ENCODE measurements at places on chromosomes 6 and 20. TPM values are rescaled to one million over a fixed set of nuclear protein-coding genes. Genes with fewer than 3 reads are reported as not detected.

RUNX2 gene
- total RNA-seq, result 36.7 TPM

TTBK1 gene
- not detected for total RNA-seq

HLA-DOB gene
- total RNA-seq, result 3.9 TPM

WFDC2 gene
- total RNA-seq, result 0.73 TPM

DNAAF9 gene
- 4.8 TPM for total RNA-seq

TMEM200A gene
- total RNA-seq, result not detected
